Adrenal gland (tissue), 19 donors: ENCODE measurements at places on chromosomes 7 and 10. TPM values are rescaled to one million over a fixed set of nuclear protein-coding genes. Genes with fewer than 3 reads are reported as not detected.

DNA sequence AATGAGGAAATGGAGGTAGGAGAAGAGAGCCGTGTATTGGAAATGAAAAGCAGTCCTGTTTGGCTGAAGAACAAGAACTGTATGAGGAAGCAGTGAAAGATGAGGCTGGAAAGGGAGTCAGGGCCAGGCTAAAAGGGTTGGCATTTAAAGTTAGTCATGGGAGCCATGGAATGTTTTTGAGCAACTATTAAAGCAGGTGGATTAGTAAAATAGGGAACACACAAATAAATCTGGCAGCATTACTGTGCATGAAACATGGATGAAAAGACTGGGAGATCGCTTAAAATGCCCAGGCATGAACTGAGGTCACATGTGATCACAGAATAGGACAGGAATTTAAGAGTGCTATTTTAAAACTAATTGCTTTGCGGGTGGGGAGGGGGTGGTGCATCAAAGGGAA, 1.4 kb upstream of the IFRD1 start:
- H3K27ac ChIP-seq, result peak overlapping the region; percentile 97
- H3K36me3 ChIP-seq, result no peaks in the 10 kb centered on the region
- no peak for DNase-seq

- no peaks in the 10 kb centered on the region for H3K4me1 ChIP-seq
- H3K27me3 ChIP-seq, result no peaks in the 10 kb centered on the region
- H3K4me3 ChIP-seq, result no peak overlapping the region
- DNase-seq, result no peak
- H3K27ac ChIP-seq, result no peak overlapping the region
Observed at GRCh38 chr10:124037784-124038183, 55.6 kb downstream of the CHST15 start.

Gene MRPS33
- total RNA-seq, result 67.0 TPM

Gene TDRD1
- total RNA-seq, result 0.22 TPM

GRCh38 chr10:27241010-27241651, 534 bp upstream of the ACBD5 start:
- peak; percentile 44 for DNase-seq
- peak overlapping the region; percentile 93 for H3K27ac ChIP-seq
- no peaks in the 10 kb centered on the region for H3K27me3 ChIP-seq
- H3K4me3 ChIP-seq, result peak overlapping the region; percentile 76

DNA sequence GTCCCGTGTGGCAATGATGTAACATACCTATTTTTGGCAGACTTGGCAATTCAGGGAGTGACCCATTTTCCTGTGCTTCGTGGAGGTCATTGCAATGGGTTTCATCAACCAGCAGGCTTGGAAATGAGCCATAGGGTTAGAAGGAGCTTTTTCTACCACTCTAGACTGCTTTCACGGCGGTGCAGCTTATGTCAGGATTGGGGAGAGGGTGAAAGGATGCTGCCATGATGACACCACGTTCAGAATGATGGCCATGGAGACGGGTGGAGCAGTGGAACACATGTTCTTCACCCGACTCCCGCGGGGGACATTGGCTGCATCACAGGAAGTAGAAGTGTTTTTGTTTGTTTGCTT, 220.2 kb downstream of the EMX2 start:
- H3K4me3 ChIP-seq, result no peak overlapping the region
- H3K36me3 ChIP-seq, result no peaks in the 10 kb centered on the region
- no peak overlapping the region for H3K27ac ChIP-seq
- H3K27me3 ChIP-seq, result peaks cover 8% of the 10 kb centered on the region
- peak; percentile 17 for DNase-seq

DNA sequence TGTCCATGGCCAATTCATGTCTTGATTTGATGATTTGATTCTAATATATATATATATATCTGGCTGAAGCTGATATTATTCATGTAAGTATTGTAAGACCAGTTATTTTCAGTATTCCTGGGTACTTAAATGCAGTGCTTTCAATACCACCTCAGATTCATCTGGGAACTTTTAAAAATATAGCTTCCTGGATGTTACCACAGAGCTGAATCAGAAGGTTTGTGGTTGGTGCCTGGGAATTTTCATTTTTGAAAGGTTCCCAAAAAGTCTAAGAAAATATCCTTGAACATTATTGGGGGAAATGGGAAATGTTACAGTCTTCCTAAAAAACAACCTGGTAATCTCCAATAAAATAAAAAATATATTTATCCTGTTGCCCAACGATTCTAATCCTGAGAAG, 10.7 kb upstream of the PPP3CB start:
- H3K27ac ChIP-seq, result no peak overlapping the region
- no peaks in the 10 kb centered on the region for H3K36me3 ChIP-seq
- DNase-seq, result no peak

Gene SHH
- 38.0 TPM for total RNA-seq

- no peaks in the 10 kb centered on the region for H3K4me1 ChIP-seq
- no peaks in the 10 kb centered on the region for H3K36me3 ChIP-seq
- H3K27me3 ChIP-seq, result no peaks in the 10 kb centered on the region
- DNase-seq, result no peak
- H3K4me3 ChIP-seq, result no peak overlapping the region
- H3K27ac ChIP-seq, result no peak overlapping the region
Observed at GRCh38 chr10:11882646-11883375, 59.7 kb downstream of the PROSER2 start.

GRCh38 chr10:102619281-102619981, 24.8 kb upstream of the TRIM8 start:
- no peak overlapping the region for H3K4me3 ChIP-seq
- no peaks in the 10 kb centered on the region for H3K27me3 ChIP-seq
- H3K36me3 ChIP-seq, result peaks cover 33% of the 10 kb centered on the region
- DNase-seq, result no peak
- H3K4me1 ChIP-seq, result peaks cover 14% of the 10 kb centered on the region

Gene TIMM23
- total RNA-seq, result 70.5 TPM

Gene GSTO2
- total RNA-seq, result 6.8 TPM

Gene NOBOX
- total RNA-seq, result not detected

DNA sequence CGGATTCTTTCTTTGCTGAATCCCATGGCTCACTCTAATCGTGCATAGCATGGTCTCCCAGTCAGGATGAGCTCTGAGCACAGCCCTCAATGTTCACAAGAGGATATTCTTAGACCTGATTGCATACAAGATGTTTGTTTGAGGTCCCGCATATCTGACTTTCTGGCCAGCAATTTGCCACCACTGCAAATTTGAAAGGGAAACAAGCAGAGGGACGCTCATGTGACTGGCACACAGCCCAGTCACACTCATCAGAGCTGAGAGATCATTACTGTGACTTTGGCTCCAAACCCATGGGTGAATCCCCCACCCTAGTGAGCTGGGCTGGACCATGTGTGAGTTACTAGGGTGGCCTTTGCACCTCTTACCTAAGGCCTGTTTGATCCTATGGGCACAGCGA, 9.9 kb downstream of the TAS2R41 start:
- H3K4me1 ChIP-seq, result no peaks in the 10 kb centered on the region
- peak overlapping the region; percentile 80 for H3K27ac ChIP-seq
- no peaks in the 10 kb centered on the region for H3K27me3 ChIP-seq
- DNase-seq, result peak; percentile 76

Gene NANOS1
- 6.2 TPM for total RNA-seq

Gene FAM25G
- total RNA-seq, result not detected

- H3K27ac ChIP-seq, result no peak overlapping the region
- peaks cover 35% of the 10 kb centered on the region for H3K4me1 ChIP-seq
- no peaks in the 10 kb centered on the region for H3K27me3 ChIP-seq
- no peaks in the 10 kb centered on the region for H3K36me3 ChIP-seq
Observed at GRCh38 chr10:28600056-28600455, 67.1 kb downstream of the WAC start.

DNA sequence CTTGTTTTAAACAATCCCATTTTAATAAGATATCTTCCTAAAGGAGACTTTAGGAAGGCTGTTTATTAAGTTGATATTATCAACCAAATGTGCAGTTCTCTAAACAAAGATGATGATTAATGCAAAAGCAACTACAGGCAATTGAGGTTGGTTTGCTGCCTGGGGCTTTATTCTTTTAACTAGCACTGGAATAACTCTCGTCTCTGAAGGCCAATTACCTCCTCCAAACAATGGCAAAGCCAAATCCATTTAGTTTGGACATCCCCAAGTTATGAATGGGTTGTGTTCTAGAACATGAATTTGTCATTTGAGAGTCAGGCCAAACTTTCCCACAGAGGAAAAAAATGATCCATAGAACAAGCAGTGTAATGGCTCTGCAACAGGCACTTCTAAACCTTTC, 114.1 kb downstream of the SLC16A9 start:
- H3K36me3 ChIP-seq, result no peaks in the 10 kb centered on the region
- no peaks in the 10 kb centered on the region for H3K4me1 ChIP-seq
- H3K27me3 ChIP-seq, result no peaks in the 10 kb centered on the region
- no peak overlapping the region for H3K4me3 ChIP-seq
- no peak overlapping the region for H3K27ac ChIP-seq

Gene UCMA
- total RNA-seq, result not detected

DNA sequence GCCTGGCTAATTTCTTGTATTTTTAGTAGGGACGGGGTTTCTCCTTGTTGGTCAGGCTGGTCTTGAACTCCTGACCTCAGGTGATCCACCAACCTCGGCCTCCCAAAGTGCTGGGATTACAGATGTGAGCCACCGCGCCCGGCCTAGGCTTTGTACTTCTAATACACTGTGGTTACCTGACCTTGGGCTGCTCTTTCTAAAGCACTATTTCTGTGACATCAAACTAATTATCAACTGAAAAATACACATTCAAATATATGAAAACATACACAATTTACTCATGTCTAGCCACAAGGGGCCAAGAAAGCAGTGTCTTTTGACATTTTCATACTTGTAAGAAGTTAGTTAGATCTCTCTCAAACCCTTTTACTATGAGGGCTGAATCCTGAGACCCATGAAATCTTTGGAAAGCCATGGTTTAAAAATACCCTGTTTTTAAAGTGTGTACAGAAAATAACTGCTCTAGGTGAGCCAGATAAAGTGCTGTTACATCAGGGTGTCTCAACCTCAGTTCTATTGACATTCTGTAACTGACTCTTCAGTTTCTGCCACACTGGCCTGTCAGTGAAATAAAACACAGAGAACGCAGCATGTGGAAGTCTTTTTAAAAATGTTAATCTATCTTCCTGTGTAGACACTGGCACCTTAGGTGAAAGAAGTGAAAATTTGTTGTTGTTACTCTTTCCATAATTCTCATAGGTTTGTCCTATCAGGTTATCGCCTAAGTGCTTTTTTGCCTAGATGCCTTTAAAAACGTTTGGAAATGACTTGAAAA, 58.8 kb downstream of the CREM start:
- H3K4me3 ChIP-seq, result no peak overlapping the region
- DNase-seq, result no peak
- H3K27ac ChIP-seq, result peak overlapping the region; percentile 52
- H3K4me1 ChIP-seq, result no peaks in the 10 kb centered on the region
- no peaks in the 10 kb centered on the region for H3K36me3 ChIP-seq

Gene PDK4
- 597 TPM for total RNA-seq

GRCh38 chr10:94963901-94964300, 25.4 kb downstream of the CYP2C9 start:
- no peak for DNase-seq
- no peaks in the 10 kb centered on the region for H3K4me1 ChIP-seq
- H3K27me3 ChIP-seq, result no peaks in the 10 kb centered on the region
- no peak overlapping the region for H3K27ac ChIP-seq
- no peak overlapping the region for H3K4me3 ChIP-seq

DNA sequence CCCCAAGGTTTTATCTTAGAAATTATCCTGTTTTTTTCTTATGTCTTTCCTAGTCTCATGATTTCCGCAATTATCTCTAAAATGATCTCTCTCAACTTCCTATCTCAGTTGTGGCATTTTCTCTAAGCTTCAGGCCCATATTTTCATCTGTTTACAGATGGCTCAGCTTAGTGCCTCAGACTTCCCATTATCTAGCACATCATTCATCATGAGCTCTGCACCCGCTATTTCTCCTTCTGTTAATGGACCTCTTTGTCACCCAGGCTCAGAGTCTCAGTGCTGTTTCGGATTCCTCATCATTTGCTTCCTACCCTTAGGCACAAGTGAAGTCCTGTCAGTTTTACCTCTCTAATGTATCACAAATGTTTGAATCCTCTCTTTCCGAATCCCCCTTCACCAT, 84.1 kb downstream of the BMPR1A start:
- H3K4me3 ChIP-seq, result no peak overlapping the region
- H3K36me3 ChIP-seq, result no peaks in the 10 kb centered on the region
- H3K4me1 ChIP-seq, result peaks cover 3% of the 10 kb centered on the region

Gene AGR3
- not detected for total RNA-seq

DNA sequence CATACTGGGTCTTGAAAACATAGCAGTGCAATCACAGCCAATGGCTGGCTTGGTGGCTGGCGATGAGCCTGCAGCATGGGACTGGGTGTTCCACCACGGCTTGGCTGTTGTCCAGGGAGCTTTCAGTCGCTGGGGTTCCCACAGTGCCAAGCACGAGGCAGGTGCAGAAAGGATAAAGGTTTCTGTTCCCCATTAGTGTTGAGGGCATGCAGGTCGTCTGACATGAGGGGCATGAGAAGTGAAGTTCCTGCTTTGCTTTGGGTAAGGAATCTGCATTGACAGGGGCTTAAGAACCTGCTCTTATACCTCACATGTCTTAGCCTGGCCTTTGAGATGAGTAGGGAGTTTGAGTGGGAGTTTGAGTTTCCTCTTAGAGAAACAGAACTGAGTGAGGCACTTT, 9.0 kb upstream of the CFTR start:
- H3K36me3 ChIP-seq, result no peaks in the 10 kb centered on the region
- H3K27ac ChIP-seq, result no peak overlapping the region
- no peak overlapping the region for H3K4me3 ChIP-seq
- no peak for DNase-seq

Gene MASTL
- 7.4 TPM for total RNA-seq

- H3K4me3 ChIP-seq, result no peak overlapping the region
- no peak overlapping the region for H3K27ac ChIP-seq
- no peak for DNase-seq
- H3K36me3 ChIP-seq, result no peaks in the 10 kb centered on the region
Observed at GRCh38 chr7:24587853-24588252, 14.6 kb downstream of the PALS2 start.

DNA sequence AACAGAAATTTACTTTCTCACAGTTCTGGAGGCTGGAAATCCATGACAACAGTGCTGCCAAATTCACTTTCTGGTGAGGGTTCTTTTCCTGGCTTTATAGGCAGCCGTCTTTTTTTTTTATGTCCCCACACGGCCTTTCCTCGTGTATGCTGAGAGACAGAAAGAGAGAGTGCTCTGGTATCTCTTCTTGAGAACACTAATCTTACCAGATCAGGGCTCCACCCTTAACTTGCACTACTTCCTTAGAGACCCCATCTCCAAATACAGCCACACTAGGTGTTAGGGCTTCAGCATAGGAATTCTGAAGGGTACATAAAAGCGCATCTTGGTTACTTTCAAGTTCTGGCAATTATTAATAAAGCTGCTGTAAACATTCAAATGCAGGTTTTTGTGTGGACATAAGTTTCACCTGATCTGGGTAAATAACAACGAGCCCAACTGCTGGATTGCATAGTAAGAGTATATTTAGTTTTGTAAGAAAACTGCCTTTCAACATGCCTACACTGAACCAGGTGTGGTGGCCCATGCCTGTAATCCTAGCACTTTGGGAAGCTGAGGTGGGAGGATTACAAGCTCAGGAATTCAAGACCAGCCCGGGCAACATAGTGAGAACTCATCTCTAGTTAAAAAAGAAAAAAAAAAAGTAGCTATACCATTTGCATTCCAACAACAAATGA, 8.2 kb upstream of the C1GALT1 start:
- DNase-seq, result no peak
- H3K4me3 ChIP-seq, result no peak overlapping the region
- no peaks in the 10 kb centered on the region for H3K27me3 ChIP-seq
- H3K27ac ChIP-seq, result no peak overlapping the region

Gene LSM5
- 34.7 TPM for total RNA-seq

Gene ENKUR
- total RNA-seq, result not detected
